Activated T-cell treated with anti-CD3 and anti-CD28 coated beads, Interleukin-2, amount 50 U/mL, for 48 hours (primary cell): ENCODE measurements at places on chromosomes 3 and 15.

- peak; percentile 54 for DNase-seq
These were observed 244.1 kb upstream of the STT3B start for GRCh38 chr3:31288641-31289100.

DNA sequence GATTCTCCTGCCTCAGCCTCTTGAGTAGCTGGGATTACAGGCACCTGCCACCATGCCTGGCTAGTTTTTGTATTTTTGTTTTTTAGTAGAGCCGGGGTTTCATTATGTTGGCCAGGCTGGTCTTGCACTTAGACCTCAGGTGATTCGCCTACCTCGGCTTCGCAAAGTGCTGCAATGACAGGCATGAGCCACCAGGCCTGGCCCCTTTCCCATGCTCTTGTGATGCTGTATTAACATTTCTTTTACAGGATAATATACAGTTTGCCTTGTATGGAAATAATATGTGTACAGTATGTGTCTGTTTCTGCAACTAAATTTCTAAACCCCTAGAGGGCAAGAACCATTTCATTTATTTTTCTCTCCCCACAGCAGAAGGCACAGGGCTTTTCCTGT lies 37.8 kb downstream of the SCG5 start:
- DNase-seq, result no peak

DNA sequence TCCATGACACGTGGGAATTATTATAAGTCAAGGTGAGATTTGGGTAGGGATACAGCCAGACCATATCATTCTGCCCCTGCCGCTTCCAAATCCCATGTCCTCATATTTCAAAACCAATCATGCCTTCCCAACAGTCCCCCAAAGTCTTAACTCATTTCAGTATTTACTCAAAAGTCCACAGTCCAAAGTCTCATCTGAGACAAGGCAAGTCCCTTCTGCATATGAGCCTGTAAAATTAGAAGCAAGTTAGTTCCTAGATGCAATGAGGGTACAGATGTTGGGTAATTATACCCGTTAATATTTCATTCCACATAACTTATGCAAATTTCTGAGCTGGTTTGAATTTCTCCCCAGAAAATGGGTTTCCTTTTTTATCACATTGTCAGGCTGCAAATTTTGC lies 47.7 kb downstream of the RNF111 start:
- DNase-seq, result no peak

- DNase-seq, result no peak
These were observed 27.5 kb downstream of the AMOTL2 start for GRCh38 chr3:134346744-134347143.

DNA sequence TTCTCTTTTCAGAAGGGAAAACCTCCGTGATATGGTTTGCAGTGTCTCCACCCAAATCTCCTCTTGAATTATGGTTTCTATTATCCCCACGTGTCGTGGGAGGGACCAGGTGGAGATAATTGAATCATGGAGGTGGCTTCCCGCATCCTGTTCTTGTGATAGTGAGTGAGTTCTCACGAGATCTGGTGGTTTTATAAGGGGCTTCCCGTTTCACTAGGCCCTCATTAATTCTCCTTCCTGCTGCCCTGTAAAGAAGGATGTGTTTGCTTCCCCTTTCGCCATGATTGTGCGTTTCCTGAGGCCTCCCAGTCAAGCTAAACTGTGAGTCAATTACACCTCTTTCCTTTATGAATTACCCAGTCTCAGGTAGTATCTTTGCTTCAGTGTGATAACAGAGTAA lies 692.7 kb upstream of the GRM7 start:
- no peak for DNase-seq

DNA sequence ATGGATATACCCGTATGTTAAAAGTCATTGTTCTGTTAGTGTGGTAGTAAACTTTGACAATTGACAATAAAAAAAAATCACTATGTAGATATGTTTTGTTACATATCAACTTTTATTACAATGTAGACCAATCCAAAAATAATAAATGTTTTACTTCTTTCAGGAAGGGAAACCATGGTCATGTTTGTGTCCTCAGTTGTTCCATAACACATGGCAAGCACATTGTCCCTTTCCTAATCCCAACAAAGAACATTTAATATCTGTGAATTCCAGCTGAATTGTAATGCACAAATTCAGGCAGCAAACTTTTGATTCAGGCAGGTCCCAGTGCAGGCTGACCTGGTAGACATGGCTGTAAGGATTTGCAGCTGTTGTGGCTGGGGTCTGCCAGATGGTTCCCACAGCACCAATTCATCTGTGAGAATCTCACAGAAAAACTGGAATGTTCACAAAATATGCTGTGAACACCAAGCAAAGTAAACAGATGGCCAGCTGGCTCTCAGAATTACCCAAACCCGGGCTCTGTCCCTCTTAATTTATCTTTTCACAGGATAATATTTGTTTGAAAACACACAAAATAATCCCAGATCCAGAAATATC lies 1.9 kb upstream of the SPG21 start:
- no peak for DNase-seq

GRCh38 chr15:98063315-98063714 lies 102.8 kb downstream of the ARRDC4 start:
- DNase-seq, result no peak

GRCh38 chr3:121667333-121667732 lies 6.6 kb upstream of the HCLS1 start:
- DNase-seq, result no peak

DNA sequence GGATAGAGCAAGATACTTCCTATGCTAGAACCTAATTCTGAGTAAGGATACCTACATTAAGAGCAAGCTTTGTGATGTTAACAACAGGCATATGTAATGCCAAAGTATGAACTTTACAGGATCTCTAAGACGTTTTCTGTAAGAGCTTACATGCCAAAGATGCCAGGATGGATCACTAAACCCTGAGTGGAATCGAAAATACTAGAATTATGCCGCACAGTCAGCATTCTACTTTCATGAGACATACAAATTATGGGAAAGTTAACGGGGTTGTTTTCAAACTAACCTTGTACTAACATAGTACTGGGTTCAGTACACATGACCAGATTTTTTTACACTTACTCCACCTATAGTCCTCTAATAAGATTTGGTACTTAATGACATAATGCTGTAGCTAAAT lies 55.1 kb downstream of the AAGAB start:
- DNase-seq, result no peak

DNA sequence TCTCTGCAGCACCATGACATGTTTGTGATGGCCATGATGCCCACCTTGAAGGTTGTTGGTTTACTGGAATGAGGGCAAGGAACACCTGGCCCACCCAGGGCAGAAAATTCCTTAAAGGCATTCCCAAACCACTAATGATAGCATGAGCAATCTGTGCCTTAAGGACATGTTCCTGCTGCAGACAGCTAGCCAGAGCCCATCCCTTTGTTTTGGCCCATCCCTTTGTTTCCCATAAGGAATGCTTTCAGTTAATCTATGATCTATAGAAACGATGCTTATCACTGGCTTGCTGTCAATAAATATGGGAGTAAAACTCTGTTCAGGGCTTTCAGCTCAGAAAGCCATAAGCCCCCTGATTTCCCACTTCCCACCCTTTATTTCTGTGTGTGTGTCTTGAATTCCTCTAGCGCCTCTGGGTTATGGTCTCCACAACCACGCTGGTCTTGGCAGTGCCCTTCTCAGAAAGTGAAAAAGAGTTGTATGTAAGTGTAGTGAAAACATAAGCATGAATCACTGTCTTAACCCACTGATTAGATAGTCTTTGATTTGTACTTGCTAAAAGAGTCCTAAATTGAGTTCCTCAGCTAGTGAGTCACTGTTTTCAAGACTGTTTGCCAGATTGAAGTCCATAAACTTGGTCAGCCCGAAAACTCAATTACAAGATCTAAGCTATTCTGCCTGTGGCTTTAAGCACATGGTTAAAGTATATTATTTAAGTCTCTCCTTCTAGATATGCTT lies 19.0 kb upstream of the CCR2 start:
- DNase-seq, result no peak

GRCh38 chr15:40911141-40911540 lies 16.9 kb downstream of the VPS18 start:
- no peak for DNase-seq

- peak; percentile 48 for DNase-seq
These were observed 14.8 kb downstream of the PBRM1 start for GRCh38 chr3:52670621-52671521.

- no peak for DNase-seq
These were observed 694.1 kb downstream of the AGBL1 start for GRCh38 chr15:86773736-86774135.

DNA sequence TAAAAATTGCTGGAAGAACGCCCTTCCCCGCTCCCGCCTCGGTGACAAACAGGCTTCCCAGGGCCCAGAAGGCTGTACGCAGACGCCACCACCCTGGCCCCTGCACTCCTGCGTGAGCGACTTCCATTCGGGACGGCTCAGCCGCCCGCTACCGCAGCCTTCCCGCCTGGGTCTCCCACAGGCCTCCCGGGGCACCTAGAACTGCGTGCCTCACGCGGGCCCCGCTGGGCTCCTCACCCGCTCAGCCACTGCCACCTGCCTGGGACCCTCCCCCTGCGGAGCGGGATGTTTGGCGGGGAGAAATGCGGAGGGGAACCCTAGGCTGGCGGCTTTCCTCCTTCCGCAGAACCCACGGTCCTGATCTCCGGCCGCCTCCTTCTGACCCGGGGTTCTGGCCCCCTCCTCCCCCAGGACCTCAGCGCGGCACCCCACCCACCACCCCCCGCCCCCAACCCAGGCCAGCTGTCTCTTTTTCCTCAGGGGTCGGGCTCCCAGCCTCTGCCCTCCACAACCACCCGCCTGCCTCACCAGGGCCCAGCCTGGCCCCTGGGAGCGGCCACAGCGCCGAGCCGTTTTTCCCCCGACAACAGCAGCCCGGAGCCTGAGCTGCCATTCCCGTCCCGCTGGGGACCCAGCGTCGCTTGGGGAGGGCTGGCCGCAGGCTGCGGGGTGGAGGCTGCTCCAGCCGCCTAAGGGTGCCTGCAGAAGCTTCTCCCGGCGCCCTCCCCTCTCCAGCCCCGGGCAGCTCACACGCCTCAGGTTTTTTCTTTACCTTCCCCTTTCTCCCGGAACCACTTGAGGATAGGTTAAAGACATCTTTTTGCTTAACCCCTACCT lies 27.6 kb upstream of the RAB7A start:
- DNase-seq, result peak; percentile 54

DNA sequence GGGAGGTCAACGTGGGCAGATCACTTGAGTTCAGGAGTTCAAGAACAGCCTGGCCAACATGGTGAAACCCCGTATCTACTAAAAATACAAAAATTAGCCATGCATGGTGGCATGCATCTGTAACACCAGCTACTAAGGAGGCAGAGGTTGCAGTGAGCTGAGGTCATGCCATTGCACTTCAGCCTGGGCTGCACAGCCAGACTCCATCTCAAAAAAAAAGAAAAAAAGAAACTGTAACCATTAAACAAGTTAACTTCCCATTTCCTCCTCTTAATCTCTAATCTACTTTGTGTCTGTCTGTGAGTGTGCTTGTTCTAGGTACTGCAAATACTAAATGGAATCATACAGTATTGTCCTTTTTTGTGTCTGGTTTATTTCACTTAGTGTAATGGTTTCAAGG lies 2.7 kb downstream of the RBM6 start:
- DNase-seq, result no peak

DNA sequence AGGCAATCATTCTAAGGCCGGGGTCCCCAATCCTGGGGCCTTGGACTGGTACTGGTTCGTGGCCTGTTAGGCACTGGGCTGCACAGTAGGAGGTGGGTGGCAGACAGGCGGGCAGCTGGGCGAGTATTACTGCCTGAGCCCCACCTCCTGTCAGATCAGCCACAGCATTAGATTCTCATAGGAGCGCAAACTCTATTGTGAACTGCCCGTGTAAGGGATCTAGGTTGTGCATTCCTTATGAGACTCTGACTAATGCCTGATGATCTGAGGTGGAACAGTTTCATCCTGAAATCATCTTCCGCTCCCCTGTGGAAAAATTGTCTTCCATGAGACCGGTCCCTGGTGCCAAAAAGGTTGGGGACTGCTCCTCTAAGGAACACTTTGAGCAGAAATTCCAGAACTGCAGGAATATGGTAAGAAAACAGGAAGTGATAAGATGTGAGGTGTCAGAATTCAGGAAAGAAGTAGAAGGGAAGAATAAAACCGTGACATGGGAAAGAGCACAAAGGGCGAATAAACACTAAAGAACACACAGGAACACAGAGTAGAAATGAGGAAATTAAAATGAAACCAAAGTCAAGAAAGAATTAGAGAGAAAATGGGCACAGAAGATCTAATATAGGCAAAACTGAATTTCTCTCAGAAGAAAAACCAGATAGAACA lies 57.6 kb downstream of the PDCD6IP start:
- DNase-seq, result no peak

DNA sequence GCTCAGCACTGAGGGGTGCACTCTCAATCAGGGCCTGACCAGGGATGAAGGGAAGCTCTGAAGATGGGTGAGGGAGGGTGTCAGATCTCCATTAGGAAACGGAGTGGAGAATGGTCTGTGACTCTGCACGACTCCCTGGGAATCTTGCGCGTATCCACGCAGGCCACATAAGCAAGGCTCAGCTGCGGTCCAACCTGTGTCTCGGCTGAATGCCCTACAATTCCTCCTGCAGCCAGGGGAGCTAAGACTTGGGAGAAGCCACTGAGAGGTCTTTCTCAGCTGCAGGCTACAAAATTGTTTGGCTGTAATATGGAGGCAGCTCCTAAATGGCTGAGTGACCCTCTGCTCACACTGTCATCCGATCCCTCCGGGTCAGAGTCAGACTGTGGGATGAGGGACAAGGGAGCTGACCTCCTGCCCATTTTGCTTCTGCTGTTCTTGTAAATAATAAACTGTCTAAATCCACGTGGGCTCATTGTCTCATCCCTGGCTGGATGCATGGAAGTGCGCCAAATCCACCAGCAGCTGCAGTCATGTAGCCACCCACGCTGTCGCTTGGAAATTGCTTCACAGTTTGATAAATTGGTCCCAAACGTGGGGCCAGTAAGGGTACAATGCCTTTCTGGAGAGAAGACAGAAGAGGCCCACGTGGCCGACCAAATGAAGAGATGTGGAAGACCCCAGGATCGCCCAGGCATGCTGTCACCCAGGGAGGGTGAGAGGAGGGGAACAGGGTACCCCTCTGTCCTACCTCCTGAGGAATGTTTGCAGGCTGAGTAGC lies 30.5 kb downstream of the ALS2CL start:
- DNase-seq, result no peak

- DNase-seq, result no peak
These were observed 291.6 kb upstream of the CFAP20DC start for GRCh38 chr3:59341459-59341858.

DNA sequence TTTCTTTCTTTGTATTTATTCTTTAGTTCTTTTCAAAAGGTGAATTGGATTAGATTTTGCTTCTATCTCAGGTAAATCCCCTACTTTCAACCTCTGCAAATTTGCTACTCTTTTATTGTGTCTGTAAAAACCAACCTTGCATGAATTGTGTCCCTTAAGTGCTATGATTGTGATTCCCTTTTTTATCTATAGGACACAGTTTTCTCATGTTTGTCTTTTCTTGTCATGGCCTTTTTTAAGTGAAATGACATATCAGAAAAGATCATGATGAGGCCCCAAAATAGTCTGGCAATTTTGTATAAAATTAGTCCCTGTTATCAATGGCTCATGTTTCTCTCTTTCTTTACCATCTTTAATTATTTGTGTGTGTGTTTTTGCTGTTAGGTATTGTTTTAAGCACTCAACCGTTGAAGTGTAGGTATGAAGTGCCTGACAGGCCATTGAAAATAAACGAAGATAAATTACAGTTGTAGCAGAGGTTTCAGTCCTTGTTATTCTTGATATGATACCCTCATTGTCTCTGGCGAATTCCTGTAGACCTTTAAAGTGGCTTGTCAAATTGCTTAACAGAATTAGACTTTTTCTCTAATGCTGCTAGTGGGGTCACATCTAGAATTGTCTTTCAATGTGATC lies 184.3 kb downstream of the UBE2E2 start:
- no peak for DNase-seq
